ENCODE measurements at places on chromosomes 12 and 14.

DNA sequence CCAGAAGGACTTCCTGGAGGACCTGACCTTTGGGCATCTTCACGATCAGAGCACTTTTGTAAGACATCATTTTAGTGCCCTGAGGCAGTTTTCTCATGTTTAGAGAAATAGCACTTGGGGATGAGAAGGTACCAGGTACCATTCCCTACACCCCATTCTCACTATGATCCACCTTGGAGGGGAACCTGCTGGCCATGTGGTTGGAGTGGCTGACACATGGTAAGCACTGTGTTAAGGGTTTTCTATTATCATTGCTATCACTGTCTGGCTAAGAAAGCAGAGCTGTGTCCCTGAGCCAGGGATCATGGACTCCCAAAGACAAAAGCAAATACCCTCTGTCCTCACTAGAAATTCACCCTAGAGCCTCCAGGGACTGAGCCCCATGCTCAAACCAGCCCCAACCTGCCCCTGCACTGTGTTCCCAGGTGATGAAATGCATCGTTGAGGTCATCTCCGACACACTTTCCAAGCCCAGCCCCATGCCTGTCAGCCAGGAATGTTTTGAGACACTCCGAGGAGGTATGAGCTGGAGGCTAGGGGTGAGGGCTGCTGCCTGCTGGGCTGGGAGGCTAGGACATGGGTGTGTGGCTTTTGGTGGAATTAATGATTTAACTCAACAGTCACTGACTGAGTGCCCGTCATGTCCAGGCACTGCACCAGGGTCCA lies 3.4 kb downstream of the CHGA start:
- DNase-seq = no peak

- no peak for DNase-seq
Measured at GRCh38 chr12:2125651-2126522, 73.1 kb downstream of the CACNA1C start.

- no peak for DNase-seq
Measured at GRCh38 chr12:54359762-54360351, 4.4 kb downstream of the GPR84 start.

- no peak for DNase-seq
Measured at GRCh38 chr12:89884952-89885351, 176.3 kb upstream of the ATP2B1 start.
